NCI-H1930 (cell line): ENCODE measurements at places on chromosomes 5 and 9.

- DNase-seq, result no peak
These were observed 48.5 kb upstream of the NEK6 start for GRCh38 chr9:124209279-124209678.

- DNase-seq, result no peak
These were observed 164.5 kb downstream of the SPATA31D1 start for GRCh38 chr9:82153032-82153431.

- DNase-seq, result no peak
These were observed 213.5 kb downstream of the DENND1A start for GRCh38 chr9:123716339-123716945.

- DNase-seq, result no peak
These were observed 53.9 kb upstream of the PHYKPL start for GRCh38 chr5:178286226-178287090.

DNA sequence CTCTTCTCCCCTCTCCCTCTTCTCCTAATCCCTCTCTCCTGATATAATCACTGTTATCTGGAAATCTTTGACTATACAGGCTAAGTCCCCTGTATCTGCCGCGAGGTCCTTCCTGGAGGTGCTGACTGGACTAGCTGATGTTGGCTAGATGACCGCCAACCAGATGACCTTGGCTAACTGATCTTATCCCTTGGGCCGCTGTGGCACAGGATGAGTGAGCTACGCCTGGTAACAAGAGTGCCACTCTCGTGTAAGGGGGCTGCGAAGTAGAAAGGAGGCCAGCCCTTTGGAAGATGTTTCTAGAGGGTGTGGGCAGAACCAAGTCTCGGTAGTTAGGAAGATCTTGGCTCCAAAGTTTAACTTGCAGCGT, 345 bp upstream of the PRRC1 start:
- DNase-seq, result no peak

DNA sequence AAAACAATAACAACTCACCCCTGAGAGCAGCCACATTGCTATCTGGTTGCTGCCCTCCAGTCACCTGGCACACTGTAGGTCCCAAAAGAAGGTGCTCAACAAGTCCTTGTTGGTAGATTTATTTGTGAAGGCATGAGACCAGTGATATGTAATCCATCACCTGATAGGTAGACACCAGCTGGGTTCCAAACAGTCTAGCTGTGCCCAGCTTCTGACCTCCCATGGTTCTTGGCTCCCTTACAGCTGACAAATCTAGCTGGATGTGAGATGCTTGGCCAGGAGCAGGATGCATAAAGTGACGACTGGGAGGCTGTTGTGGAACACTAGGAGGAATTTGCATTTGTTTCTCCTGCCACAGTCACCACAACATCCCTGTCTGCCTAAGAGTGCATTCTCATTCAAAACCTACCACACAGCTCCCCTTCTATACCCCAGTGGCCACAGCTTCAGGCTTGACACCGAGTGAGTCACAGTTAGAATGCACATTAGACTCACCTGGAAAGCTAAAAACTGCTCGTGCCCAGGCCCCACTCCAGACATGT, 7.8 kb upstream of the VLDLR start:
- DNase-seq, result no peak

- DNase-seq, result no peak
These were observed 62.2 kb upstream of the IL17B start for GRCh38 chr5:149441194-149441753.

DNA sequence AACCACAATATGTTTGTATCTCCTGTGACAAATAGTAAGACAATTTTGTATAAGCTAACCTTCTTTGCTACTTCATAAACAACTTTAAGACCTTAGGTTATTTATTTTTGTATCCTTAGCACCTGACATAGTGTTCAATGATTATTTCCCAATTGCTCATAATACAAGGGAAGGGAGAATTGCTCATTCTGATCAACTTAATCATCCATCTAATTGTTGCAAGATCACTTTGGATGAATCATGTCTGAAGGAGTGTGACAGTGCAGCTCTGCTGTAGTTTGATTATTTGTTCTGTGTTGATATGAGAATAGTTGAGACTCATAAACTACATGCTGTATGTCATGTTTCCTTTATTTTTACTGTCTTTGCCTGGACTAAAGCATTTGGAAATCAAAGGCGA, 721.3 kb upstream of the SEMA6A start:
- no peak for DNase-seq

- no peak for DNase-seq
These were observed 15.9 kb downstream of the MAN2A1 start for GRCh38 chr5:109705596-109705995.

- no peak for DNase-seq
These were observed 214.7 kb downstream of the TRIO start for GRCh38 chr5:14357851-14358250.

GRCh38 chr5:171841984-171842776, 56.6 kb downstream of the SMIM23 start:
- no peak for DNase-seq

DNA sequence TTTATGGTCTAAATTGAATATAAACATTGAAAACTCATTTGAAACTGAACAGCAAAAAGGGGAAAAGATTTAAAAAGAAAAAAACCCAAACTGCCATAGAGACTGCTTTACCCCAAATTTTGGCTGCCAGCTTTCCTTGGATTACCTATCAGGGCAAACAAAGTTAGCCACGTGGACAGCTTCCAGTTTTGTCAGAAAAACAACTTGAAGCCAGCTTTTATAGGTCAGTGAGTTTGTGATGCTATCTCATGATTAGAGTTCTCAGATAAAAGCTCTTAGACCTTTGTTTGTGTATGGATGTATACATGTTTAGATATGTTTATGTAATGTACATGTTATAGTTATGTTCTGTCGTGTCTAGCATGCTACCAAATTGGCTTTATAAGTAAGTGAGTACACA, 16.1 kb downstream of the FBP2 start:
- DNase-seq, result no peak

- no peak for DNase-seq
These were observed 222.2 kb downstream of the AOPEP start for GRCh38 chr9:94948567-94949235.

- no peak for DNase-seq
These were observed 734 bp downstream of the SKP1 start for GRCh38 chr5:134175921-134176510.

- DNase-seq, result no peak
These were observed 1.1 kb upstream of the SEMA4D start for GRCh38 chr9:89498852-89499480.

GRCh38 chr5:142079306-142079721, 29.3 kb upstream of the NDFIP1 start:
- DNase-seq, result no peak

GRCh38 chr9:107982745-107983144, 493.2 kb upstream of the KLF4 start:
- no peak for DNase-seq

DNA sequence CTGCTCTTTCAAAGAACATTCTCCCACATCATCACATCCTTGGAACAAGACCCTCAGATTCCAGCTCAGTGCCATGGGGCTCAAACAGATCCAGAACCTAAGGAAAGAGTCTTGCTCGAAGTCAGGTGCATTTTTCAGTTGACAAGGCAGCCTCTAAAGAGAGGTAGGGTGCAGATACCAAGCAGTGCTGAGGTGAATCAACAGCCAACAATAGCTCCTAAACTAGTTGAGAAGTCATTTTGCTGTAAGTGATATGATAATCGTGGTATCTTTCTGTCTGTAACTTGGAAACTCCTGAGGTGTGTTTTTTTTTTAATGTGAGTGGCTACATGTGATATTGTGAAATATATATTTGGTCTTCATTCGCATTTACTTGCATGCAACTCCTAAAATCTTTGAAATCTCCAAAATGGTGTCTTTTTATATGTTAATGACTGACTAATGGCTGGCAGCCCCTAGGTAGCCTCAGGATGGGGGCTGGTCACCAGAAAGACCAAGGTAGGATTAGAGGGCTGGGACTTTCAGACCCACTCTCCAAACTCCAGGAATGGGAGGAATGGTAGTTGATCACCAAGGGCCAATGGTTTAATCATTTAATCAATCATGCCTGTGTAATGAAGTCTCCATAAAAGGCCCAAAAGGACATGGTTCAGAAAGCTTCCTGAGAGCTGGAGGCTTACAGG, 96.6 kb downstream of the SERINC5 start:
- no peak for DNase-seq

DNA sequence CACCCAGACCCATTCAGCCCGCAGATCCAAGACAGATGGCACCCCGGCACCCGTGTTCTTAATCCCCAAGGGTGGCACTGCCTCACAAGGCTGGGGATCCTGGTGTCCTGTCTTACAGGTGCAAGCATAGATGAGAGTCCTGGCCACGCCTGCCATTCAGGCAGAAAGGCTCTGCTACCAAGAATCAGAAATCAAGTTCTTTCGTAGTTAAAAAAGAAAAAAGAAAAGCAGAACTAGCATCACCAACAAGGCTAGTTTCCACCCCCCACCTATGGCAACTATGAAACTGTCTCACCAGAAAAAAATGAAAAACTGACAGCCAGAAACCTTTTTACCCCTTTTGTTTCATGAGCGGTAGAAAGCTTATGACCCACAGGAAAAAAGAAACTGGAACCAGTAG, 170.4 kb downstream of the SYK start:
- DNase-seq, result no peak

GRCh38 chr9:8095672-8096086, 296.1 kb upstream of the DMAC1 start:
- DNase-seq, result peak; percentile 87

DNA sequence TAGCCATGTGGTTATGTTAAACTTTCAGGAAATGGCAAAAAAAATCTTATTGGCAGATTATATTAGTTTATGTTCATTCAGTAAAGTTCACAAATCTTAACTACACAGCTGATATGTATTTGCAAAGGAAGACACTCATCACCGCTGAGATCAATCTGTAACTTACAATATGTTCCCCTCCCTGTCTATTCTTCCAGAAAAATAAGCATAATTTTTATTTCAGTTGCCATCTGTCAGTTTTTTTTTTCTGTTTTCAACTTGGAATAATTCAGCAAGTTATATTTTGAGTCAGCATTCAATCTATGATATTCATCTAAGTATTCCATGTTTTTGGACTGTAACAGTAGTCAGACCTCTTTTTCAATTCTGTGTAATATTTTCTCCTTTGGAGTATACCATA, 1019.9 kb upstream of the PTPRD start:
- DNase-seq, result no peak

- no peak for DNase-seq
These were observed 3.0 kb upstream of the IFNW1 start for GRCh38 chr9:21144603-21145002.

GRCh38 chr5:57458443-57458842, 24.2 kb downstream of the ACTBL2 start:
- DNase-seq, result no peak

GRCh38 chr5:109759306-109759705, 69.6 kb downstream of the MAN2A1 start:
- no peak for DNase-seq

DNA sequence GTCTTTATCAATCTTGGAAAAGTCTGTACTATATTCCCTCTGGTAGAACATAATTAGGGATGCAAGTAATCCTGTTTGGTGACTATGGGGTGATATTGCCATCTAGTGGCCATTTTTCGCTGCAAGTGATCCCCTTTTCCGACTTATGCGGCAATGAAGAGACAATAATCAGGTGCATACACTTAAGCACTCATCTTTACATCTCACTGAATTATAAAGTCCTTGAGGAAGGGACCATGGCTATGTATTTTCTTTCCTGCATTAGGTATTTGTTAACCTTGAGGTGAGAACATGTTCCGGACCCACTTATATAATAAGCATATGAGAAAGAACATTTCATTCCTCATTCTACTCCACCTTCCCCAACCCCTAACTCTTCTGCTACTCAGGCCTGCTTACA, 19.6 kb upstream of the LIX1 start:
- peak; percentile 43 for DNase-seq

- no peak for DNase-seq
These were observed 20.7 kb downstream of the FAXDC2 start for GRCh38 chr5:154829589-154830218.

- no peak for DNase-seq
These were observed 84.5 kb downstream of the C5orf15 start for GRCh38 chr5:133883916-133884315.

- no peak for DNase-seq
These were observed 761.7 kb upstream of the ARRDC3 start for GRCh38 chr5:92144824-92145223.

DNA sequence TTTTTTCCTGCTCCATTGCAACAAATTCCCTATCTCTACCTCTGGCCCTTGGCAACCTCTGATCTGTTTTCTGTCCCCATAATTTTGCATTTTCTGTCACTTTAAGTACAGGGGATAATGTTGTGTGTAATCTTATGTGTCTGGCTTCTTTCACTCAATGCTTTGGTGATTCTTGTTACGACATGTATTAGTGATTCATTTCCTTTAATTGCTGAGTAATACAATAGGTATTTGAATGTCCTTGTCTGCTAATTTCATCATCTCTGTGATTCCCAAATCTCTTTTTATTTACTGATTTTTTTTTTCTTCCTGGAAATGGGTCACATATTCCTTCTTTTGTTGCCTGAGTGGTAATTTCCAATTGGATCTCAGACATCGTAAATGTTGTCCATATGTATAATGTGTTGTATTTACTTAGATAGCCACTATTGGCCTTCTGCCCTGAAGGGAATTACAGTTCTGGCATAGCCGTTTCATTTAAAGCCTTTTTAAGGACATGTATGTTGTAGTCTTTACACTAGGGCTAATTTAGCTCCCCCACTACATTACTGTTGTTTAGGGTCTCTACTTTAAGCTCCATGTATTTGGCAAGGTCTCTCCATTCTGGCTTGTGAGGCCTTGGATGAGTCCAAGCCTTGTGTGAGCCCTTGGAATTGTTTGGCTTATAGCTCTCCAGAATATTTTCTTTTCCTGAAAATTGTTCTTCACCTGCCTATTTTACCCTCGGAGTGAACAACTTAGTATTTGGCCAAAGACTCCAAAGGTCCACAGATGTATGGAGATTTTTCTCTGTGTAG, 683.8 kb downstream of the LRRC70 start:
- no peak for DNase-seq

DNA sequence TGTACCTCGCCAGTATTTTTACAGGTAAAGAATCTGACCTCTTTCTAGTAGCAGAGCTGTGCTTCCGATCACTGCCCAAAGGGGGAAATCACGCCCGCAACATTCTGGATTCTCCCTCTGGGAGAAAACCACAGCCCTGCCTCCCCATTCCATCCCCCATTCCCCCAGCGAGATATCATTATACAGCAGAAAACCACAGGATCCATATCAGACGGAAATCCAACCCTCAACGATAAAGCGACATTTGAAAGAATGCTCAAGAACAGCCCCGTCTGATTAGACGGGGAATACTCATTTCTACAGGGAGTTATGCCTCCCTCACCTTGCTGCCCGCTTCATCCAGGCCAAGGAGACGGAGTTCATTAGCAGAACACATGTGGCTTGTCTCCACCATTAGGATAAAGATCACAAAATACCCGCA, 172.8 kb downstream of the COL23A1 start:
- DNase-seq, result no peak

- no peak for DNase-seq
These were observed 9.9 kb upstream of the PCDHB2 start for GRCh38 chr5:141084487-141084989.

GRCh38 chr9:74770508-74771261, 117.0 kb downstream of the TRPM6 start:
- no peak for DNase-seq
